ENCODE measurements at places on chromosomes 12 and 14. TPM values are rescaled to one million over a fixed set of nuclear protein-coding genes. Genes with fewer than 3 reads are reported as not detected.

Gene SLC6A13
- not detected for polyA plus RNA-seq

Gene VPS33A
- 18.0 TPM for polyA plus RNA-seq

Gene B3GNT4
- polyA plus RNA-seq, result 0.15 TPM

Gene OR6C2
- not detected for polyA plus RNA-seq

Gene OXA1L
- 76.6 TPM for polyA plus RNA-seq

Gene SRP54
- 37.4 TPM for polyA plus RNA-seq

Gene PTCSC3
- polyA plus RNA-seq, result not detected

Gene BDKRB2
- 0.08 TPM for polyA plus RNA-seq

Gene TMEM229B
- 25.5 TPM for polyA plus RNA-seq

Gene TMEM30B
- 7.0 TPM for polyA plus RNA-seq

Gene SERPINA10
- polyA plus RNA-seq, result not detected

Gene CLEC4C
- polyA plus RNA-seq, result not detected

Gene GPR162
- not detected for polyA plus RNA-seq

Gene SOAT2
- polyA plus RNA-seq, result 0.31 TPM

Gene SDR9C7
- polyA plus RNA-seq, result not detected

Gene RESF1
- 239 TPM for polyA plus RNA-seq

Gene CPNE6
- not detected for polyA plus RNA-seq

Gene AICDA
- polyA plus RNA-seq, result not detected

Gene MYO1A
- 0.56 TPM for polyA plus RNA-seq

Gene HOXC4
- not detected for polyA plus RNA-seq

Gene ASIC1
- polyA plus RNA-seq, result 0.51 TPM

Gene KCNA5
- polyA plus RNA-seq, result not detected

Gene TEX22
- polyA plus RNA-seq, result 0.25 TPM

Gene IGF1
- not detected for polyA plus RNA-seq

Gene CCT2
- 140 TPM for polyA plus RNA-seq

Gene LRP6
- 4.2 TPM for polyA plus RNA-seq

Gene GCN1
- 36.4 TPM for polyA plus RNA-seq

Gene VWF
- not detected for polyA plus RNA-seq

Gene CABP1
- polyA plus RNA-seq, result not detected

Gene IL22
- polyA plus RNA-seq, result not detected

Data from naive thymus-derived CD4-positive, alpha-beta T cell (primary cell).